ENCODE measurements at places on chromosomes 6 and 20. TPM values are rescaled to one million over a fixed set of nuclear protein-coding genes. Genes with fewer than 3 reads are reported as not detected.

DNA sequence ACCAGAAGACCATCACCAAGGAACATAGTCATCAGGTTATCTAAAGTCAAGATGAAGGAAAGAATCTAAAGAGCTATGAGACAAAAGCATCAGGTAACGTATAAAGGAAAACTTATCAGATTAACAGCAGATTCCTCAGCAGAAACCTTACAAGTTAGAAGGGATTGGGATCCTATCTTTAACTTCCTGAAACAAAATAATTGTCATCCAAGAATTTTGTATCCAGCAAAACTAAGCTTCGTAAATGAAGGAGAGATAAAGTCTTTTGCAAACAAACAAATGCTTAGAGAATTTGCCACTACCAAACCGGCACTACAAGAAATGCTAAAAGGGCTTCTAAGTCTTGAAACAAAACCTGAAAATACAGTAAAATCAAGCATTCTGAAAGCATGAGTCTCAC, 71.0 kb downstream of the HECA start:
- H3K27ac ChIP-seq = no peak overlapping the region
- no peaks in the 10 kb centered on the region for H3K36me3 ChIP-seq
- H3K4me3 ChIP-seq = no peak overlapping the region
- no peaks in the 10 kb centered on the region for H3K27me3 ChIP-seq

DNA sequence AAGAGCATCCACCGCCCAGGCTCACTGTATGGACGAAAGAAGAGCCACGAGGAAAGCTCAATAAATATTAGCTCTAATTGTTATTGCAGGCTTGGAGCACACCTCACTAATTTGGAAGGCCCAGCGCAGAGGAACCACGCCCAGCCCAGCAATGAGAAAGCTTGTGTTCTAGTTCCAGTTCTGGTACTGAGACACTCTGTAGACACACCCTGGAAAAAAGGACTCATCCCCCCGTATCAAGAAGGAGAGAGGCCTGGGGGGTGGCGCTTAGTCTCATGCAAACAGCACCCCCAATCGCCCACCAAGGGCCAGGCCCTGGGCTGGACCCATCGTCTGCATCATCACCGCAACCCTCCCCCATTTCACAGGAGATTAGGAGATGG, 156.9 kb downstream of the BMP7 start:
- H3K27ac ChIP-seq = no peak overlapping the region
- H3K27me3 ChIP-seq = peaks cover 27% of the 10 kb centered on the region
- no peaks in the 10 kb centered on the region for H3K36me3 ChIP-seq
- no peak for DNase-seq
- no peak overlapping the region for H3K4me3 ChIP-seq

- no peak overlapping the region for H3K4me3 ChIP-seq
- no peaks in the 10 kb centered on the region for H3K36me3 ChIP-seq
- H3K27me3 ChIP-seq = no peaks in the 10 kb centered on the region
- no peak for DNase-seq
- no peak overlapping the region for H3K27ac ChIP-seq
These were observed 71.3 kb downstream of the TRERF1 start for GRCh38 chr6:42380228-42380979.

DNA sequence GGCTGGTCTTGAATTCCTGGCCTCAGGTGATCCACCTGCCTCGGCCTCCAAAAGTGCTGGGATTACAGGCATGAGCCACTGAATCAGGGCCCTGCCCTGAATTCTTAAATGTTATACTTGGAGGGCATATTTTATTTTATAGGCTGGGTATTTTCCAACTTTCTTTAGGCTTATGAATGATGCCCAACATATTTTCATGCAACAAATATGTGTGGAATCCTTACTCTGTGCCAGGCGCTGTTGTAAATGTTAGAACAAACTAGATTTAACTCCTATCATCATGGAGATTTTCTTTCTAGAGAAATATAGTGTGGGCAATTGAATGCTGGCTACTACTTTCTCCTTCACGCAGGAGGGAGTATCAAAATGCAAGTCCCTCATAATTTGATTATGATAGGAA, 71.2 kb downstream of the SAMD5 start:
- peak; percentile 75 for DNase-seq
- no peaks in the 10 kb centered on the region for H3K27me3 ChIP-seq
- no peaks in the 10 kb centered on the region for H3K36me3 ChIP-seq
- H3K4me3 ChIP-seq = no peak overlapping the region
- peaks cover 29% of the 10 kb centered on the region for H3K4me1 ChIP-seq

DNA sequence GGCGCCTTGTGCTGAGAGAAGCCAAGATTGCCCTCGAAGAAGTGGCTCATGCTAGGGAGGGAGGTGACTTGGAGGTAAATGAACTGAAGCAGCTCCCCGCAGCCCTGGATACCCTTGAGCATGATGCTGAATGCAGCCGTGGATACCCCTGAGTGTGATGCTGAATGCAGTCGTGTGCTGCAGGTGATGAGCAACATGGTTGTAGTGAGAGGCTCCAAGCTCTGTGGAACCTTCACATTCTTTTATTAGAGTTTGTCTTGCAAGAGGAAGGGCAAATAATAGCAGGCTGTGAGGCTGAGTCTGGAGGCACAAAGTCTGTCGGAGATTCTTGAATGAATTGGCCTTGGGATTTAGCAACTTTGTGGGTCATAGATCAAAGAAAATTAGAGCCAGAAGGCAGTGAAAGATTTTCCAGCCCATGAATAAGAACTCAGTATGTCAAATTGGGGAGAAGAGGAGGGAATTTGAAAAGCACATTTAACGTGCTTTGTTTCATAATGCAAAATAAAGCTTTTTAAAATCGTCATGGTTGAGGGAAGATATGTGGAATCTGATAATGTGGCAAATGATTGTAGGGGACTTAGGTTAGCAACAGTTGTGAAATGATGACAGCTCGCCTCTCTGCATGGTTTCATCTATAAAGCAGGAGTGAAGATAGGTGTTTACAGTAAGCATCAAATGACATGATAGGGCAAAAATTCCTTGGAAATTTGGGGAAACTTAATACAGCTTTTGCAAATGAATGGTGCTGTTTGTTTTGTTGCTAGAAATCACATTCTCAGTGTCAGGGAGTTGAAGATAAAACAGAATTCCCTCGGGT, 120.1 kb upstream of the TIAM2 start:
- no peak overlapping the region for H3K27ac ChIP-seq
- no peak overlapping the region for H3K4me3 ChIP-seq
- H3K36me3 ChIP-seq = no peaks in the 10 kb centered on the region

- no peaks in the 10 kb centered on the region for H3K36me3 ChIP-seq
- H3K27ac ChIP-seq = no peak overlapping the region
- H3K4me3 ChIP-seq = no peak overlapping the region
- no peaks in the 10 kb centered on the region for H3K4me1 ChIP-seq
- DNase-seq = no peak
- no peaks in the 10 kb centered on the region for H3K27me3 ChIP-seq
These were observed 79.4 kb downstream of the FOXO3 start for GRCh38 chr6:108640104-108640503.

- no peak for DNase-seq
- no peaks in the 10 kb centered on the region for H3K27me3 ChIP-seq
- no peaks in the 10 kb centered on the region for H3K4me1 ChIP-seq
- H3K27ac ChIP-seq = no peak overlapping the region
- H3K4me3 ChIP-seq = no peak overlapping the region
These were observed 140.8 kb upstream of the ARMC2 start for GRCh38 chr6:108707328-108707976.

- no peak within 1 kb of the TSS for H3K4me3 ChIP-seq
- no peak for DNase-seq
- no peaks in the 10 kb centered on the region for H3K36me3 ChIP-seq
- H3K27me3 ChIP-seq = peaks cover 16% of the 10 kb centered on the region
- no peak within 1 kb of the TSS for H3K27ac ChIP-seq
These were observed at the start of gene GLP1R for GRCh38 chr6:39048481-39049399. Gene GLP1R (plus strand): TSS chr6:39048781. CDS start chr6:39048841, 60 bp downstream.

DNA sequence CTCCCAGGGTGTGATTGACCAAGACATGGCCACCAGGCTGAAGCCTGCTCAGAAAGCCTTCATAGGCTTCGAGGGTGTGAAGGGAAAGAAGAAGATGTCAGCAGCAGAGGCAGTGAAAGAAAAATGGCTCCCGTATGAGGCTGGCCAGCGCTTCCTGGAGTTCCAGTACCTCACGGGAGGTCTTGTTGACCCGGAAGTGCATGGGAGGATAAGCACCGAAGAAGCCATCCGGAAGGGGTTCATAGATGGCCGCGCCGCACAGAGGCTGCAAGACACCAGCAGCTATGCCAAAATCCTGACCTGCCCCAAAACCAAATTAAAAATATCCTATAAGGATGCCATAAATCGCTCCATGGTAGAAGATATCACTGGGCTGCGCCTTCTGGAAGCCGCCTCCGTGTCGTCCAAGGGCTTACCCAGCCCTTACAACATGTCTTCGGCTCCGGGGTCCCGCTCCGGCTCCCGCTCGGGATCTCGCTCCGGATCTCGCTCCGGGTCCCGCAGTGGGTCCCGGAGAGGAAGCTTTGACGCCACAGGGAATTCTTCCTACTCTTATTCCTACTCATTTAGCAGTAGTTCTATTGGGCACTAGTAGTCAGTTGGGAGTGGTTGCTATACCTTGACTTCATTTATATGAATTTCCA, 4.6 kb upstream of the SNRNP48 start:
- H3K27me3 ChIP-seq = no peaks in the 10 kb centered on the region
- no peak for DNase-seq
- peaks cover 34% of the 10 kb centered on the region for H3K36me3 ChIP-seq
- H3K4me1 ChIP-seq = peaks cover 7% of the 10 kb centered on the region
- no peak overlapping the region for H3K4me3 ChIP-seq

- H3K36me3 ChIP-seq = no peaks in the 10 kb centered on the region
- H3K4me3 ChIP-seq = no peak overlapping the region
- no peaks in the 10 kb centered on the region for H3K4me1 ChIP-seq
These were observed 35.6 kb downstream of the RIOK1 start for GRCh38 chr6:7424967-7425807.

- no peaks in the 10 kb centered on the region for H3K27me3 ChIP-seq
- no peak overlapping the region for H3K27ac ChIP-seq
- H3K36me3 ChIP-seq = peaks cover 27% of the 10 kb centered on the region
- DNase-seq = peak; percentile 64
- H3K4me3 ChIP-seq = no peak overlapping the region
- H3K4me1 ChIP-seq = no peaks in the 10 kb centered on the region
These were observed 19.8 kb upstream of the MAP1LC3A start for GRCh38 chr20:34538671-34539123.

DNA sequence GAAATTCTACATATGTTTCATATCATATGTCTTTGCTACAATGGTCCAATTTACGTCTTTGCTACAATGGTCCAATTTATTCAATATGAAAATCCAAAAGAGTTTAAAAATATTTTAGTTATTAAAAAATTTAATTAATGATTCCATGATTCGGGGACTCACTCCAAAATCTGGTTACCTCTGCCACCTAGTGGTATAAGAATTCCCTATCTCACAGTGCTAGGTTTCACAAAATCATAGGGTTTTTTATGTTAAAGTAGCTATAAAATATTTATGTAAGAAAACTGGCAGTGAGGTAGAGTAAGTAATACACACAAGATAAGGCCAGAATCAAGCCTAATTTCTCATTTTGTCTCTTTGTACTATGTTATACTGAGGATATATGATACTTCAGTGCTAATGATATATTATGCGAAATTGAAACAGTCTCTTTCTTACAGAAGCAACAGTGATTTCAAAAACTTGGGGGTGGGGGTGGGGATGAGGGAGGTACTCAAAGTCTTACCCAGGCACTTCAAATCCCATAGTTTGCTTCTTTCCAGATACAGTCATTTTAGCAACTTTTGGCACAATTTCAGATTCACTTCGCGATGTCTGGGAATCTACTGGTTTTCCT, 52.3 kb downstream of the HBS1L start:
- no peak overlapping the region for H3K27ac ChIP-seq
- no peaks in the 10 kb centered on the region for H3K27me3 ChIP-seq
- H3K36me3 ChIP-seq = peaks cover 1% of the 10 kb centered on the region
- no peak overlapping the region for H3K4me3 ChIP-seq
- no peaks in the 10 kb centered on the region for H3K4me1 ChIP-seq
- peak; percentile 49 for DNase-seq

DNA sequence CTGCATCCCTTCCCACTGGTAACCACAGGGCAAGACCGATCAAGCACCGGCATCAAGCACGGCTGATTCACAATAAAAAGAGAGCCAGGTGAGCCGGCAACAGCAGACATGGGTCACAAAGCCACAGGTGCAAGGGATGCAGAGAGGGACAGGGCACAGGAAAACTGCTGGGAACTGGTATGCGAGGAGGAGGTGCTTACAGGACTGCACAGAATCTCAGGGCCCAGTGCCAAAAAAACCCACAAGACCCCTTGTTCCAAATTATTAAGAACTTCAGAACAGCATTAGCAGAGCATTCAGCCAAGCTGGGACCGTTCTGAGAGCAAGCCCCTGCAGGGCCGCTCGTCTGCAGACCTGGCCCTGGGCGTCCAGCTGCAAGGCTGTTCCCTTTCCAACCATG, 35.4 kb downstream of the BFSP1 start:
- DNase-seq = no peak
- no peak overlapping the region for H3K27ac ChIP-seq
- H3K4me3 ChIP-seq = no peak overlapping the region
- peaks cover 9% of the 10 kb centered on the region for H3K27me3 ChIP-seq
- no peaks in the 10 kb centered on the region for H3K4me1 ChIP-seq

GRCh38 chr6:159860482-159860881, 30.3 kb upstream of the MAS1 start:
- no peak overlapping the region for H3K4me3 ChIP-seq
- no peaks in the 10 kb centered on the region for H3K4me1 ChIP-seq
- H3K27ac ChIP-seq = no peak overlapping the region

The TULP4 gene
- 29.5 TPM for total RNA-seq

The ROMO1 gene
- total RNA-seq = 530 TPM

The SNAP25 gene
- total RNA-seq = not detected

The MOG gene
- total RNA-seq = not detected

The HLA-DQA1 gene
- total RNA-seq = not detected

The PRKN gene
- not detected for total RNA-seq

The LPIN3 gene
- 24.1 TPM for total RNA-seq

The IL17F gene
- total RNA-seq = not detected

Measured in PC-3 (cell line).